ENCODE measurements at places on chromosomes 11 and 22. TPM values are rescaled to one million over a fixed set of nuclear protein-coding genes. Genes with fewer than 3 reads are reported as not detected.

C11orf52 gene
- not detected for total RNA-seq

CCDC15 gene
- 7.3 TPM for total RNA-seq

MS4A4A gene
- total RNA-seq = not detected

KRTAP5-7 gene
- not detected for total RNA-seq

All from activated naive CD4-positive, alpha-beta T cell treated with anti-CD3 and anti-CD28 coated beads for 36 hours (primary cell).